Left ventricle myocardium superior (tissue), 1 donor: ENCODE measurements at places on chromosomes 3 and 15. TPM values are rescaled to one million over a fixed set of nuclear protein-coding genes. Genes with fewer than 3 reads are reported as not detected.

- DNase-seq, result no peak
Measured at GRCh38 chr15:70152070-70152480, 54.4 kb upstream of the TLE3 start.

DNA sequence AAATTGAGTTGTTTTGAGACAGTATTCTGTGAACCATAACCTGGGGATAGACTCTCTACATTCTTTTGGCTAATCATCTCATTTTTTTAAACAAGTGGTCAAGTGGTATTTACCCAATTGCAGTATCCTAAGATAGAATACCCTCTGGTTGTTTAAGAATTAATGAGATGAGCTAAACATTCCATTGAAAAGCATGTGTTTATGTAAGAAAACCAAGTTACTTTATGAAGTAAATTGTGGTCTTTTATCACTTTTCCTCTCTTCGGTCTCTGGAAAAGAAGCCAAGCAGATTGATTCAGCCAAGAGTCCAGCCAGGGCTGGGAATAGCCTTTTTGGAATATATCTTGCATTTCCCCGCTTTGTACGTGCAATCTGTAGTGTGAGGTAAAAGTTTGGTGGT lies 185.7 kb upstream of the TOPAZ1 start:
- no peak for DNase-seq

- no peak for DNase-seq
Measured at GRCh38 chr3:50651920-50652529, 22.7 kb upstream of the DOCK3 start.

DNA sequence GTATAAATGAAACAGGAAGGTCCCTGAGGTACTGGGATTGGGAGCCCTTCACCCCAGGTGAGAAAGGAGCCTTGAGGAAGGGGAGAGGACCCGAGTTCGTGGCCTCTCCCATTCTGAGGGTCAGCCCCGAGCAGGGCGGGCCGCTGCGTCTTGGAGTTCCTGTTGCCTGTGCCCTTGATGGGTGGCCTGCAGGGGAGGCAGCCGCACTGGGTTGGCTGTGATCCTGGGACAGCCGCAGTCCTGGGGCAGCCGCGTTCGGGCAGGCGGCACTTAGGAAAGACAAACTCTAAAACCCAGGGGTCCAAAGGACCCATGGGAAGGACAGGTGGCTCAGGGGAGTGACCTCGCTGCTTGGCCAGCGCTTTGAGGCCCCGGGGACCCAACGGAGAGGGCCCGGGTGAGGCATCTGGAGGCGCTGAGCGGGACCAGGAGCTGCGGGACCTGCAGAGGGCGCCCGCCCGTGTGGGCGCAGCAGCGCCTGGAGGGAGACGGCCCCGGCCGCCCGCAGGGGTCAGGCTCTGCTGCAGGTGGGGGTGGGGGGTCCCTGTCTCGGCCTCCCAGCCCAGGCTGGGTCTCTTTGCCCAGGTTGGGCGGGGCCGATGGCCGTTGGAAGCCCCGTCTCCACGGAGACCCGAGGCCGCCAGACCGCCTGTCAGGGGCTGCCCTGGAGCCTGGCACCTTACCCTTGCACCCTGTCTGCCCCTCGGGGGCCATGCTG lies 65.1 kb downstream of the HMCES start:
- peak; percentile 72 for DNase-seq

- no peak for DNase-seq
Measured at GRCh38 chr15:79185199-79185598, 94.6 kb upstream of the RASGRF1 start.

DNA sequence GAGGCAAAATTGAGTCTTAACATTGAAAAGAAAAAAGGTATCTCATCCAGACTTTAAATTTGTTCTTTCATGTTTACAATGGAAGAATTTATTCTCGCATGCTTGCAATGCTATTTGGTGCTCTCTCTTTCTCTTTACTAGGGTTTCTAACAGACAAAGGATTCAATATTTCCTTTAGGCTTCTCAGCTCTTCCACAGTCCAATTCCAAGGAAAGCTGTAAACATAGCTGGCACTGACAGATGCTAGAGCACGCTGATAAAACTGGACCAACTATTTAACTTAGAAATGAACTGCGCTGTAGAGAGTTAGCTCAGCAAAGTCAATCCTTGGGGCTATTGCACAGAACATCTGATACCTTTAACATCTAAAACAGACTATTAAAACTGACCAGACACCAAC lies 81.3 kb downstream of the PDZRN3 start:
- no peak for DNase-seq

- DNase-seq, result no peak
Measured at GRCh38 chr15:83323296-83323711, 38.8 kb upstream of the BNC1 start.

GRCh38 chr15:52306270-52306669 lies 10.7 kb upstream of the MYO5C start:
- DNase-seq, result no peak

LRRC31 gene
- not detected for total RNA-seq

RTP1 gene
- not detected for total RNA-seq

NLGN1 gene
- total RNA-seq, result 10.5 TPM

PLAAT1 gene
- 4.9 TPM for total RNA-seq
